GF-D8 (cell line): ENCODE measurements at places on chromosomes 2 and 18.

GRCh38 chr2:64104933-64105332, 39.3 kb downstream of the PELI1 start:
- DNase-seq: no peak

- no peak for DNase-seq
Observed at GRCh38 chr18:41165625-41166024, 789.4 kb upstream of the PIK3C3 start.

DNA sequence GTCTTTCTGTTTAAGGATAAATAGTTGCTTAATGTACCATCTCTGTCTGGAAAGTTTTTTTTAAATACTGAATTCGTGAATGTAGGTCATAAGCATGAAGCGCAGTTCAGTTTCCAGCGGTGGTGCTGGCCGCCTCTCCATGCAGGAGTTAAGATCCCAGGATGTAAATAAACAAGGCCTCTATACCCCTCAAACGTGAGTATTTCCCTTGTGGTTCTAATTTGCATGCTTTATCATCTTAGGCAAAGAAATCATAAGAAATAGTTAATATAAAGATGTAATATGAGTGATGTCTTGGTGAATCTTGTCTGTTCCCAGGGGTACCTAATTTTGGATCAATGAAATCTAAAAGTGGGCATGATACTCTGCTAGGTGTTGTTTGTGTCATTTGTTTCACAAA, 1.5 kb downstream of the NDC80 start:
- DNase-seq: no peak

- DNase-seq: no peak
Observed at GRCh38 chr2:8567469-8568260, 114.2 kb upstream of the ID2 start.

DNA sequence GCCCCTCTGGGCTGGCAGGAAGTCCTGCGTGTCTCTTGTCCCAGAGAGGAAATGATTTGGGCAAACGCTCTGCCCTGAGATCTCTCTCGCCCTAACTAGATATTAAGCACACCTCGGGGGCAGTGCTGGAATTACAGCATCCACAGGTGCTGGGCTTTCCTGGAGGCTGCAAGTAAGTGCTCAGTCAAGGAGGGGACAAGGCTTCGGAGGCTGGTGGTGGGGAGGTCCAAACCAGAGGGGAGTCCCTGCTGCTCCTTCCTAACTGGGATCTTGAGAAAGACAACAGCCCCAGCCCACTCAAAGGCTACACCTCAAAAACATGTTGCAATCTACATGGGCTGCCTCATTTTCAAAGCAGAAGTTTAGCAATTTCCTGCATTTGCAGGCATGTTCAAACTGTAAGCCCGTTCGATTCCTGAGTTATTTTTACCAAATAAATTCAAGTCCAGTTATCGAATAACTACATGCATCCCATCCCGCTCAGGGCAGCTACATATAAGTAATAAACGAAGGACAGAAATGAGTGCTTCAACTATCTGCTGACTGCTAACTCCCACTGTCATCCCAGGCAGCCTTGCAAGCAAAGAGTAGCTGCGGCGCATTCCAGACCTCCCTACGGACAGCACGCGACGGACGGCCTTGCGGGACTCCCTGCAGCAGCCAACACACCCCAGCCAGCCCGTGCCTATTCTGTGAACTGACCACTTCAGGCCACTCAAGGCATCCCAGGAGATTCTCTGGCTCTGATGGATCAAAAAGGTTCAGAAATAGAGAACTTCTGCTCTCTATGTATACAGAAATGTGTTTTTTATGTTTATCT, 27.5 kb downstream of the ZNF516 start:
- DNase-seq: peak; percentile 93

DNA sequence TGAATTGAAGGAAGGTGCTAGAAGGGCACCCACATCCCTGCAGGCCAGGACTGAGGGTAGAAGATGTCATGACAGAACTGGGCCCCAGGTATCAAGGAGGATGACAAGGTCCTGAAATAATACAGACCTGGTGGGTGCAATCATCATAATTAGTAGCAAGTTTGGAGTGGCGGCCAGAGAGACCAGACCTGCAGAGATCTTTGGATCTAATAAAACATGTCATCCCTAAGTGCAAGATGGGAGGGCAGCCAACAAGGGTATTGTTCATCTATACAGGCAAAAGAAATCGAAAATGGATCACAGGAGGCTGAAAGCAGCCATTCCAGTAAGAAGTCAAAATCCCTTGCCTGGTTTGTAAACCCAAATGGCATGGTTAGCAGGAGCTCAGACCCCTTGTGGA, 111.3 kb upstream of the BOD1L2 start:
- DNase-seq: no peak

DNA sequence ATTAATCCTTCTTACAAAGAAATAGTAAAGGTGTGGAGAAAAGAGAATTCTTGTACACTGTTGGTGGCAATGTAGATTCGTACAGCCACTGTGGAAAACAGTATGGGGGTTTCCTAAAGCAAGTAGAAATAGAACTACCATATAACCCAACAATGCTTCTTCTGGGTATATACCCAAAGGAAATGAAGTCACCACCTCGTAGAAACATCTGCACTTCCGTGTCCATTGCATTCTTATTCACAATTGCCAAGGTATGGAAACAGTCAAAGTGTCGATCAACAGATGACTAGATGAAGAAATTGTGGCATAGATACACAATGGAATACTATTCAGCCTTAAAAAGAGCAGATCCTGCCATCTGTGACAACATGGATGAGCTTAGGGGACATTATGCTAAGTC, 93.4 kb upstream of the TGIF1 start:
- DNase-seq: no peak

- no peak for DNase-seq
Observed at GRCh38 chr2:71498261-71498701, 44.9 kb downstream of the DYSF start.

DNA sequence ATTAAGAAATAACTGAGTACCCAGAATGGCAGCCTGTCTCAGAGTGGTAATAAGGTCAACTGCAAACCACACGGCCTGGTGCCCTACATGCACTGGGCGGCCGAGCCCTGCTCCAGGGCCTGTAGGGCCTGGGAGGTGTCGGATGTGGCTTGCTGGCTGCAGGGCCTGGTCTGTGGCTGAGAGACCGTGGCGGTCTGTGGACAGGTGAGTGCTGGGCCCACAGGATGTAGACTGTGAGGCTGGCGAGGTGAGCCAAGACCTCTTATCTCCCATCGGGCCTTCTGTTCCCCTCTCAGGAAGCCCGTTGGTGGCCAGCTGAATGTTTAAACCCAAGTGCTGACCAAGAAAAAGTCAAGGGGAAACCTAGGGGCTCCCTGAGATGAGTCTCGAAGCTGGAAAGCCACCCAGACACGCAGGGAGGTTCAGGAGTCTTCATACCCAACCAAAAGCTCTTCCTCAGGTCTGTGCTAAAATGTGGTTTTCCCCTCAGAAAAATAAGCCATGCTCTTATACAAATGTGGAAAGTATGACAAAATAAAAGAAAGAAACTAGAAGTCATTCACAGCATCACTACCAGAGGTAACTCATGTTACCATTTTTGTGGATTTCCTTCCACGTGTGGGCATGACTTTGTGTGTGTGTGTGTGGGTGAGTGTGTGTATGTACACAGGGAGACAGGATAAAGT, 47.7 kb upstream of the CTDP1 start:
- DNase-seq: no peak

GRCh38 chr2:233844836-233845235, 9.5 kb downstream of the HJURP start:
- DNase-seq: no peak

- peak; percentile 47 for DNase-seq
Observed at GRCh38 chr2:101781326-101781725, 83.8 kb downstream of the MAP4K4 start.
